ENCODE measurements at places on chromosomes 11 and 22. TPM values are rescaled to one million over a fixed set of nuclear protein-coding genes. Genes with fewer than 3 reads are reported as not detected.

Gene PHETA2
- total RNA-seq: 6.5 TPM

Gene RAB38
- 1.6 TPM for total RNA-seq

GRCh38 chr11:127006311-127006710 lies 5.7 kb upstream of the KIRREL3 start:
- DNase-seq: no peak

DNA sequence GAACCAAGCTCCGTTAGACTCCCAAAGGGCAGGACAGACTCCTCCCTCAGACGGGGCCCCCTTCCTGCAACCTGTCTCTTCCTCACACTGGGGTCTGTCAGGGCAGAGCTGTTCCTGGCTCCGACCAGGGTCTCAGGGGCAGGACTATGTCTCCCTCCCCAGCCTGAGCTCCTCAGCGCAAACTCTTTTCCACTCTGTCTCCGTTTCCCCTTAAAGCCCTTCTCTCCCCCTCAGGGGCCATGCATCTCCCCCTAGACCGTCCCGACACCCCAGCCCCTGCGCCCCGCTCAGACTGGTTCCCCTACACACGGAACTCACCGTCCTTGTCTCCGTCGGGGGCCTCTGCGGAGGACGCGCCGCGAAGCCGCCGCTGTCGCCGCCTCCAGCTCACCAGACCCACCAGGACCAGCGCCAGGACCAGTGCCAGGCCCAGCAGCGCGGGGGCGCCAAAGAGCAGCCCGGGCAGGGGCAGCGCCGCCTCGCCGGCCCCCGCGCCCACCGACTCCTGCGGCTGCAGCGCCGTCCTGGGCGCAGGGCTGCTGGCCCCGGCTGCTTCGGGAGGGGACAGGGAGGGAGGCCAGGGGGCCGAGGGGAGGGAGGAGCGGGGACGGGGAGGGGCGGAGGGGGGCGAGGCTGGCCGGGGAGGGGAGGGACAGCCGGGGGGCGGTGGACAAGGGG lies 684 bp downstream of the TNFRSF13C start:
- DNase-seq: no peak

- DNase-seq: no peak
These were observed 126.7 kb downstream of the CTTN start for GRCh38 chr11:70525006-70525405.
